ENCODE measurements at places on chromosomes 2 and 18. TPM values are rescaled to one million over a fixed set of nuclear protein-coding genes. Genes with fewer than 3 reads are reported as not detected.

- H3K36me3 ChIP-seq: no peaks in the 10 kb centered on the region
- no peak overlapping the region for H3K27ac ChIP-seq
- no peaks in the 10 kb centered on the region for H3K27me3 ChIP-seq
- no peak overlapping the region for H3K4me3 ChIP-seq
Measured at GRCh38 chr2:225740086-225740485, 340.6 kb downstream of the NYAP2 start.

GRCh38 chr2:88187927-88188326, 17.8 kb downstream of the THNSL2 start:
- no peaks in the 10 kb centered on the region for H3K4me1 ChIP-seq
- no peak for DNase-seq
- no peaks in the 10 kb centered on the region for H3K27me3 ChIP-seq
- H3K27ac ChIP-seq: no peak overlapping the region

DNA sequence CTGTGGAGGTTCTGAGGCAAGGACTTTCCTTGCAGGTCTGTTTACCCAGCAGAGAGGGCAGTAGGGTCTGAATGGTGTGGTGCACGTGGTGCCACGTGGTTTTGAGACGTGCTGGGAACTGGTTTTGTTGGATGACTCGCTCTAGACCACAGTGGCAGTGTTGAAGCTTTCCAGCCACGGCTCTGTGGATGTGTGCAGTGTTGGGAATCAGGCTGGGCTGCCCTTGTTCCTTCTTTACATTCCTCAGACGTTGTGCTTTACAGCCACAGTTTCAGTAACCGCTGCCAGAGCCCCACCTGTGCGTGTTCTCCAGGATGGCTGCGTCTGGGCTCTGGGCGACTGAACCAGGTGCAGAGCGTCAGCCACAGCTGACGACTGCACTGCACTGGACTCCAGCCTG, 8.2 kb downstream of the CTDP1 start:
- no peak overlapping the region for H3K4me3 ChIP-seq
- H3K27ac ChIP-seq: no peak overlapping the region
- 0 out of 2 replicates have a peak, but pooled peaks cover 9% of the 10 kb centered on the region for H3K36me3 ChIP-seq
- H3K27me3 ChIP-seq: no peaks in the 10 kb centered on the region
- no peak for DNase-seq
- H3K4me1 ChIP-seq: no peaks in the 10 kb centered on the region

GRCh38 chr18:74834424-74835309, 237.0 kb downstream of the ZNF407 start:
- no peak for DNase-seq
- H3K4me1 ChIP-seq: no peaks in the 10 kb centered on the region
- no peaks in the 10 kb centered on the region for H3K27me3 ChIP-seq
- no peaks in the 10 kb centered on the region for H3K36me3 ChIP-seq

DNA sequence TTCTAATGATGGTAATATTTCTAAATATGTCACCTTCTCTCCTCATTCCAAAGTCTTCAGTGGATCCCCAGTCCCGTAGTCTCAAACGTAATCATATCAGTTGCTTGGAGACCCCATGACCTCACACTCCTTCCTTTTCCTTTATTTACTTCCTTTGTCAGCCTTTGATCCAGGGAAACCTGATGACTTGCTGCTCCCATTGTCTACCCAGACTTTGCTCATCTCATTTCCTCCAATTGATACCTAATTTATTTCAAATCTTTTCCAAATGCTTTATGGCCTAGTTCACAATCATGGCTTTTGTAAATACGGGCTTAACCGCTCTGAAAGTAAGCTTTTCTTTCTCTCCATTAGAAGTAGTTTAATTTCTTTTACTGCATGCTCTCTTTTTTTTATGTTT, 402.4 kb upstream of the CYRIA start:
- no peaks in the 10 kb centered on the region for H3K36me3 ChIP-seq
- no peak overlapping the region for H3K4me3 ChIP-seq
- H3K4me1 ChIP-seq: no peaks in the 10 kb centered on the region
- DNase-seq: no peak
- H3K27me3 ChIP-seq: no peaks in the 10 kb centered on the region
- H3K27ac ChIP-seq: no peak overlapping the region

- no peak overlapping the region for H3K27ac ChIP-seq
- no peaks in the 10 kb centered on the region for H3K27me3 ChIP-seq
- no peak overlapping the region for H3K4me3 ChIP-seq
- H3K36me3 ChIP-seq: no peaks in the 10 kb centered on the region
- DNase-seq: no peak
- H3K4me1 ChIP-seq: peaks cover 17% of the 10 kb centered on the region
Measured at GRCh38 chr2:72136933-72137497, 10.6 kb downstream of the CYP26B1 start.

DNA sequence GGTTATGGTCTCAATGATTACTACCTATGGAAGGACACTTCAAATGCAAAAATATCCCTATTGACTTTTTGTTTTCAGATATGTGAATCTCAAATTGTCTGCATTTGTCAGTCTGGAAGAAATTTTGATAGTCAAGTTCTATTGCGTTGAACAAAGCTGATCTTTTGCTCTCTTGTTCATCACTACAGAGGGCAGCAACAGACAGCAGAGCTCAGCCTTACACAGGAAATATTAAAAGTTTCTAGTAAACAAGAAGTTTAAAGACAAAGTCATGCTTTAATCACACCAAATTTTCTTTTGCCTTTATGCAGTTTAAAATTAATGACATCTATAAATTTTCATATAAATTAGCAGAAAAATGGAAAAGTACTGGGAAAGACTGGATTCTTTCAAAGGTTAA, 617.5 kb downstream of the NR4A2 start:
- no peak for DNase-seq
- no peak overlapping the region for H3K4me3 ChIP-seq
- no peaks in the 10 kb centered on the region for H3K27me3 ChIP-seq

- H3K36me3 ChIP-seq: peaks cover 30% of the 10 kb centered on the region
- no peaks in the 10 kb centered on the region for H3K27me3 ChIP-seq
- DNase-seq: peak; percentile 86
- H3K4me1 ChIP-seq: peaks cover 36% of the 10 kb centered on the region
- peak overlapping the region; percentile 57 for H3K27ac ChIP-seq
- no peak overlapping the region for H3K4me3 ChIP-seq
Measured at GRCh38 chr18:8730080-8730827, 24.9 kb downstream of the MTCL1 start.

DNA sequence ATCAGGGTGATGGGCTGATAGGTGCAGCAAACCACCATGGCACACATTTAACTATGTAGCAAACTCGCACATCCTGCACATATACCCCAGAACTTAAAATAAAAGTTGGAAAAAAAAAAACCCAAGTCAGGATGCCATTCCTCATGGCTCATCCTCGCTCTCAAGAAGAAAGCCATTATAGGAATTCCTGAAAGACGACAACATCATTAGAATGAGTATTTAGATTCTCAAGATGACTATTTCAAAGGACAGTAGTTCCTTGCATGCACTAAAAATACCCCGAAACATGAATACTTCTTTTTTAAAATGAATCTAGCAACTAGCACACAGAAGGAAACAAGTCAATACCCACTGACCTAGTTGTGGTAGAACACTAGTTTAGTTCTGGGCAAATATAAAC, 285.8 kb upstream of the REV1 start:
- H3K4me1 ChIP-seq: no peaks in the 10 kb centered on the region
- no peaks in the 10 kb centered on the region for H3K36me3 ChIP-seq
- H3K27ac ChIP-seq: no peak overlapping the region
- H3K4me3 ChIP-seq: no peak overlapping the region
- no peaks in the 10 kb centered on the region for H3K27me3 ChIP-seq
- peak; percentile 6 for DNase-seq

DNA sequence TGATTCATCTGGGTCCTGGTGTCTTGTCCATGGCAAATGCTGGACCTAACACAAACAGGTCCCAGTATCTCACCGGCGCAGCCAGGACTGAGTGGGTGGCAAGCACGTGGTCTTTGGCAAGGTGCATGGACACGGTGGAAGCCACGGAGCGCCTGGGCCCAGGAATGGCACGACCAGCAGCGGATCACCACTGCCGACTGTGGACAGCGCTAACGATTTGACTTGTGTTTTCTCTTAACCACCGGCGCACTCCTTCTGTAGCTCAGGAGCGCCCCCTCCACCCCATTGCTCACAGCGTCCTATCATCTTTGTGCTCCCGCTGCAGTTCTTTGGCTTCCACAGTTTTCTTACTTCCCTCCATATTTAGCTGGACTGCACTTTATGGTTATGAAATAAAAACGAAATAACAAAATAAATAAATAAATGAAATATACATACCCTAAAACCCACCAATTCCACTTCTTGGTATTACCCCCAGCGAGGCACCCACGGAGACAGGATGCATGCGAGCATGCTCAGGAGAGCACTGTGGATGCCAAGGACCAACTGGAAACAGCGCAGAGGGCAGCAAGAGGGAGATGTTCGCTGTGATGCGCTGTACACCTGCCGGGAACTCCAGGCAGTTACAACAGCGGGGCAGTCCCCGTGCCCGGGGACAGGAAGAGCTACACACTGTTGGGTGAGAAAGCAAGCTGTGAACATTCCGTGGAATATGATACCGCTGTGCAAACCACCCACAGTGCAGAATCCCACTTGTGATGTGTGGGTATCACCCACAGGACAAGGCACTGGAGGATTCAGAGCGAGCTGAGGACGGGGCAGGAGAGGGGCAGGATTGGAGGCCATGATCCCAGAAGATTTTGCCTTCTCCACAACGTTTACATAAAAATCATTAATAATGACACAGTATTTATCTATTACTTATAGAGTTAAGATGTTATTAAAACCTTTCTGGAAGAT, 7.0 kb upstream of the CIDEA start:
- peaks cover 18% of the 10 kb centered on the region for H3K27me3 ChIP-seq
- no peaks in the 10 kb centered on the region for H3K4me1 ChIP-seq
- no peak for DNase-seq
- no peaks in the 10 kb centered on the region for H3K36me3 ChIP-seq
- H3K27ac ChIP-seq: no peak overlapping the region

DNA sequence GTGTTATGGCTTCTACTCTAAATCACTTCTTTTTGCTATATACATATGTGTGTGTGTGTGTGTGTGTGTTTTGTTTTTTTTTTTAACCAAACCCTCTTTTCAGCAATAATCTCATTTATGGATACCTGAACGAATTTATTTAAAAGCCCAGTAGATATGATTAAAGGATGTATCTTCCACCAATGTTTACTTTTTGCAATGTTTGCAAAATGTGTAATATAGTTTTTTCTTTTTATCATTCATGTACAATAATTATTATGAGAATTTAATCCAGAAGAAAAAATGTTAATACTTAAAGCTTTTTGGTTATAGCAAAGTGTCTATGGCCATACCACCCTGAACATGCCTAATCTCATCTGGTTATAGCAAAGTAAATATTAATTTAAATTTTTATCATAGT, 1.6 kb upstream of the CNDP2 start:
- peaks cover 24% of the 10 kb centered on the region for H3K4me1 ChIP-seq
- no peak overlapping the region for H3K4me3 ChIP-seq
- peaks cover 7% of the 10 kb centered on the region for H3K36me3 ChIP-seq

DNA sequence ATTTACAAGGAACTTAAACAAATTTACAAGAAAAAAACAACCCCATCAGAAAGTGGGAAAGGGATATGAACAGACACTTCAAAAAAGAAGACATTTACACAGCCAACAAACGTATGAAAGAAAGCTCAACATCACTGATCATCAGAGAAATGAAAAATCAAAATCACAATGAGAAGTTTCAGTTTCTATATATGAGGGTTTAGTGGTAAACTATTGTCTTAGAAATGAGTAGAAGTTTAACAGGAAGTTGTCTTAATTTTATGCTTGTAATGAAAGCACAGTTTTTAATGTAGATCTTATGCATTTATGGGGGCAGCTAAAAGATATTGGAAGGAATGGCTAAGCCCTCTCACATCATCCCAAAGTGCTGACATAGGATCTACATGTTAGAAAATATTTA, 325.4 kb downstream of the ERBB4 start:
- no peaks in the 10 kb centered on the region for H3K27me3 ChIP-seq
- no peaks in the 10 kb centered on the region for H3K36me3 ChIP-seq
- no peak for DNase-seq
- no peaks in the 10 kb centered on the region for H3K4me1 ChIP-seq

DNA sequence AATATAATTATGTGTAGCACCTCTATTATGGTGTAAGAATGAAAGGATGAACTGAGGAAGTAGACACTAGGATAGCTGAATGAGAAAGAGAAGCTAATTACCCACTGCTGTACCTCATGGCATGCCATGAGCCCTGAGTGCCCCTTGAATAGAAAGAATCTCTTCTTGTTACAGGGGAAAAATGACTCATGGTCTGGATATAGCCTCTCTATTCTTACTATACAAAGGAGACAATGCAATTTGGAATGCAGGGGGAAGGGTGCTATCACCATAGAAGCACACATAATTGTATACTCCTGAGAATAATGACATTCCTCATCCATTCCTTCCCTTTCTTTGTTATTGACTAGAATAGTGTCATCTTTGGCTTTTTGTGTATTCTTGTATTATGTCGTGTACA, 385.2 kb downstream of the CDH7 start:
- no peaks in the 10 kb centered on the region for H3K4me1 ChIP-seq
- H3K4me3 ChIP-seq: no peak overlapping the region
- peak; percentile 19 for DNase-seq
- H3K27ac ChIP-seq: peak overlapping the region; percentile 54
- H3K36me3 ChIP-seq: no peaks in the 10 kb centered on the region

GRCh38 chr18:12774982-12775381, 72.1 kb downstream of the PSMG2 start:
- no peak for DNase-seq
- H3K27me3 ChIP-seq: no peaks in the 10 kb centered on the region
- no peaks in the 10 kb centered on the region for H3K4me1 ChIP-seq
- no peaks in the 10 kb centered on the region for H3K36me3 ChIP-seq

The IL1F10 gene
- total RNA-seq: not detected

The XDH gene
- not detected for total RNA-seq

The ANKRD39 gene
- total RNA-seq: 21.5 TPM

The LCT gene
- not detected for total RNA-seq

The TMEM198 gene
- total RNA-seq: 0.03 TPM

The MIB1 gene
- 53.0 TPM for total RNA-seq

The AAMP gene
- 231 TPM for total RNA-seq

The PRLH gene
- not detected for total RNA-seq

The SERPINB8 gene
- 27.2 TPM for total RNA-seq

The SERPINB5 gene
- total RNA-seq: not detected
